ENCODE measurements at places on chromosomes 4 and X.

DNA sequence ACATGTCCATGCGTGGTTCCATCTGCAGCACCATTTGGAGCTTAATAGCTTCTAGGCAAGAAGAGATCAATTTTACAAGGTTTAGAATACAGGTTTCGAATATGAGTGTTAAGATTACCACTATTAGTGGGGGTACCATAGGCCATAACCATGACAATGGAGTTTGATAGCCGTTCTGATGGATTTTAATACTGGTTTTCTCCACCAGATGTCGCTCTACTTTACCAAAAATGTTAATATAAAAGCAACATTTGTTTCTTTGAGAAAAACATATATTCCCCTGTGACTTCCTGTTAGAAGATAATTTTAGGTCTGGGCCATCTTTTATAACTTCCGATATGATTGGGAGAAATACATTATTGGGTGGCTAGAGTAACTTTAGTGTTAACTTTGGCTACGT is 499.7 kb upstream of the POU3F4 start:
- DNase-seq = no peak

DNA sequence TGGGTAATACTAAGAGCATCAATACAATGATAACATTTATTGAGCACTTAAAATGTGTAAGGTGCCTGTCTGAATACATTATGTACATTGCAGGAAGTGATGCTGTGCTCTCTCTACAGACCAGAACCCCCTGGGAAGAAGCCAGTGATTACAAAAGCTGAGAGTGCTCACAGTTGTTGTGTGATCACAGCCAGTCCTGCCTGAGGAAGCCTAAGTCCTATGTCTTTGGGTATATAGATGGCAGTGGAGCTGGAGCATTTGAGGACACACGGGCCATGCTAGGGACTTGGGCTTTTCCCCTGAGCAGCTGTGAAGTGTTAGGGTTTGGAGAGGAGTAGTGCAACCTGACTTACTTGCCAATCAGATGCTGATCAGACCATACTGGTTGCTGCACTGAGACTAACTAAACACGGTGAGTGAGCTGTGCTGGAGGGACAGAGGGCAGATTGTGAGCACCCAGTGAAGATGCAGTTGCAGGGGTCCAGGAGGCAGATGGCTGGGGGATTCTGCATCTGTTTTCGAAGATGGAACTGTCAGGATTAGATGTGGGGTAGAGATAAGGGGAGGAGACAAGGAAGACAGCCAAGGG is 60.8 kb upstream of the TBC1D14 start:
- DNase-seq = no peak

GRCh38 chrX:22069586-22069985 is 37.5 kb downstream of the PHEX start:
- DNase-seq = no peak

DNA sequence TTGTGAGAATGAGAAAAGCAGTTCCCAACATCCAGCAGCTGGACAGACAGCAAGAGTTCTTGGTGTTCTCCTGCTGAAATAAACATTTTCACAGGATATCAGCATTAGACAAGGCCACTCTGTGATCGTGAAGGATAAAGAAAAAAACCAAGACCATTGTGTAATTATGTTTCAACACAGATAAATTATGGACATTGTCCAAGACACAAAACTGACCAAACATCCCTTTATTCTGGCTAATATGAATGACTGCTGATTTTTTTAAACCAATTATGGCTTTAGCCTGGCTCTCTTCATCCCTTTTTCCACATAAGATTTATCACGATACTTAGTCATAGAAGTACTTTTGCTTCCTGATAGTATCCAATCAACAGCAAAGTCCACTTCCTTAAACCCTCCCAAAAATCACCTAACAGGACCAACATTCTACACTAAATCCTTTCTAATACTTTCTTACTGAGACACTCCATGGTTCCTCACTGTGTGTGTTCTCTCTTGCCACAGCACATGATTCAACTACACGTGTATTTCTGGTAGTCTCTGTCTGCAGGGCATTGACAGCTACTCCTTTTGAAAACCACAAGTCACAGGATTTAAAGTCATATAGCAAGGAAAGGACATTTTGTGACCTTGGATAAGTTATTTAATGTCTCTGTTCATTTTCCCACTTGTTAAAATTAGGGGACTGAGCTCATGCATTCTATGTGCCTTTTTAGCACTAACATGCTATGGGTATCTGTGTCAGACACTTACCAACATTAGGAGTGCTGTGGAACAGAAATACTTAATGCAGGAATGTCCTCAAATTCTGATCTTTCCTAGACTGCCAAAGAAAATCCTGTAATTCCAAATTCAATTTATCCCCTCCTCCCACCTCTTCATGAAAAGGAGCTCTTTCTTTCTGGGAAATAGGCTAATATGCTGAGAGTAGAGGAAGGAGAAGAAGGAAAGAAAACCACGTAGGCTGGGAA is 137.2 kb upstream of the PGRMC2 start:
- no peak for DNase-seq

DNA sequence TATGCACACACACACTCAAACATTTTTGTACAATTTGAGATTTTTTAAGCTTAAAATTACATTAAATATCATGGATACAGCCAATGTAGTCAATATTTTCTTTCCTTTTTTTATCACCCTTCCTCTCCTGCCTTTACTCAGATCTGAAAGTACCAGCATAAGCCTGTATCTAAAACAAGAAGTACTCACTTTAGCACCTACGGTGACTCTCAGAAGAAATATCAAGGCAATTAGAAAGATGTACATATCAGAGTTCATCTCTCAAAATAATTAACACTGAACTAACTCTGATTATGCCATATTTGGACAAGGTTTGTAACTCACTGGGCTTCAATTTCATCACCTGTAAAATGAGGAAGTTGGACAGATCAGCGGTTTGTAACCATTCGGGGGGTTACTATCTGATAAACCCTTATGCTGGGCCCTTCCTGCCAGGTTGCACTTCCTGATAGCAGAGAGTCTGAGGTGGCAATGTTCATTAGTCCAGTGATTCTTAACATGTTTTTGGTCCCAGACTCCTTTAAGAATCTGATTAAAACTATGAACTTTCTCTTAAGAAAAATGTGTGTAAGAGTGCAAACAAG is 5.7 kb upstream of the GPR174 start:
- DNase-seq = peak; percentile 13

Measured in central memory CD4-positive, alpha-beta T cell (primary cell).